ENCODE measurements at places on chromosomes 1 and 21.

- DNase-seq, result no peak
Observed at GRCh38 chr1:160405331-160405877, 5.0 kb downstream of the VANGL2 start.

- DNase-seq, result no peak
Observed at GRCh38 chr1:206491616-206492015, 15.7 kb upstream of the RASSF5 start.

DNA sequence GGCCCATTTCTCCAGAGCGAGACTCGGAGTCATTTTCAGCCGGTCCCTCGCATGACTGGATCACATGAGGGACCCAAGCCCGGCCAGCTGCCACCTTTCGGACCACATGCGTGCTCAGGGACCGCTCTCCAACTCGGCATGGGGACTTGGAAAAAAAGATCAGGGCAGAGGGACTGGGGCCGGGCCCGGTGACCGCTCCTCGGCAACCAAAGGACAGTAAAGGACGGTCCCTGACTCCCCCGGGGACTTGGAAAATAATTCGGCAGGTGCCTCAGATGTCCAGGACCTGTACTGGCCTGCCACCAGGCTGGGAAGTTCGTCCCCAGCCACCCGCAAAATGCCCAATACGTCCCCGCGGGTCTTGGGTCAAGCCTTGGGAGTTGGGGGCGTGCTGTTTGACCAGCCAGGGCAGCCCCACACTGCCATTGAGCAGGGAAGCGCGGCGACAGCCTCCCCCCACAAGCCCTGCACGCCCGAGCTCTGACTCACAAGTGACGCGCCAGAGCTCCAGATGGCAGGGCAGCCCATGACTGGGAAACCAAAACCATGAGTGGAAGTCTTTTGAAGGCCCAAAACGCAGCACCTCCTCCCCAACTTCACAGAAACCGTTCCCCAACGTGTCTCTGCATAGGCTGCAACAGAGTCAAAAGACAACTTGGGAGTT is 134.5 kb downstream of the LIPI start:
- DNase-seq, result no peak

DNA sequence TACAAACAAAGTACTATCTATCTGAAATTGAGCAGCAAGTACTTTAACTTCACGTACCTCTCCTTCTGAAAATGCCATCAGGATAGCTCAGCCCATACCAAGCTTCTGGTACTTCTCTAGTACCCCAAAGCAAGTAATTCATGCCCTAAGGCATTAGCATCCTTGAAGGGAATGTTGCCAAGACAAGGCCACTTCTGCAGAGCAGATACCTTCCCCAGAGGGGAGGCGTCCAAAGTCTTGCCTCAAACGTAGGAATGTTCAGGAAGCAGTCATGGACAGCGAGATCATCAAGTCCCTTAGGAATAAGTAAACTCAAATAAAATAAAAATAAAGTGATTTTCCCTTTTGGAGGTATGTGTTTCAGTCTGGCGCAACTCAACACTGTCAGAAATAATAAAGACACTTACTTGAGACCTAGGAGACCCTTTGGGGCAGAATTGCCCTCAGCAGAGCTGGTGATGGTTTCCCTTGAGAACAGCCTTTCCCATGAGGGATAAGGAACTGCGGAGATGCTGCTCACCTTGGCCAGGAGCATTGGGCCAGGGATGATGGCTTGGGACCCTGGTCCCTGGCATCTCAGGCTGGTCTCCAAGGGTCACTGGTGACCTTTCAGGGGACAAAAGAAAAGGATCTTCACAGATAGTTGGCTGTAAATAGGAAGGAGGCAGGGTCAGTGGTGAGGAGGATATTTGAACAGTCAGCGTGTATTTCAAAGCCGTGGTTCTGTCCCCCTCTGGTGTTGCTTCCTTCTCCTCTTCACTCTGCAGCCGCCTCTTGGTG is 522.9 kb downstream of the KIF26B start:
- DNase-seq, result no peak

- no peak for DNase-seq
Observed at GRCh38 chr1:17186216-17186909, 18.6 kb upstream of the PADI1 start.

DNA sequence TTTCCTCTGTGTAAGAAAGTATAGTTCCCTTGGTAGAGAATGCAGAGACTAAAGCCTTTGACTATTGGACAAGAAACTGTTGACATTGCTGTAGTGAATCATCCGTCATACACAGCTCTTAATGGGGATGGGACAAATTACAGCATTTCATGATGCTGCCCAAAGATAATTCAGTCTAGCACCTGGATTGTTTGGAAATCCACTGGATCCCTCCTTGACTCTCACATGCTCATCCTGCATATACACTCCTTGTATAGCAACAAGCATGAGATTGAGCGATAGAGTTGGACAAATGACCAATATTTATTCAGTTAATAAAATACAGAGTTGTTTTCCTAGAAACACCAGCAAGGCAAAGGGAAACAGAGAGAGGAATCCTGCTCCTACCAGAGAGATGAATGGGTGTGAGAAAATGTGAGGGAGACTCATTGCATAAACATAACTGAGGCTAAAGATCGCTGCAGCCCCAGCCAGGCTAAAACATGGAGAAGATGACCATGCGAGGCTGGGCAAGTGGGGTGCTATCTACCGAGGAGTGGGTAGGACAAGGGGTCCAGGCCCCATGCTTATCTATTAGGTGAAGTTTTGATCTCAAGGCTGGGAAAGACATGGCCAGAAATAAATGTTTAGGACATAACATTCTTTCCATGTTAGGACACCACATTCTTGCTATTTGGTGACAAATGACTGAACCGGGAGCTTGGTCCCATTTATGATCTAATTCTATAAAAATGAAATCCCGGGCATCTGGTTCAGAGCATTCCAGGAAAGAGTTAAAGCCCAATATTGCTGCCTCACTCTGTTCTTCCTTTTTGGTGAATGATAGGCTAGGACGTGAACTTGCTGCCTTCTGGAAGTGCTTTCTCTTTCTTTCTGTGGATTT is 153.2 kb downstream of the TGFB2 start:
- no peak for DNase-seq

- DNase-seq, result no peak
Observed at GRCh38 chr1:58620259-58620658, 43.2 kb upstream of the TACSTD2 start.

DNA sequence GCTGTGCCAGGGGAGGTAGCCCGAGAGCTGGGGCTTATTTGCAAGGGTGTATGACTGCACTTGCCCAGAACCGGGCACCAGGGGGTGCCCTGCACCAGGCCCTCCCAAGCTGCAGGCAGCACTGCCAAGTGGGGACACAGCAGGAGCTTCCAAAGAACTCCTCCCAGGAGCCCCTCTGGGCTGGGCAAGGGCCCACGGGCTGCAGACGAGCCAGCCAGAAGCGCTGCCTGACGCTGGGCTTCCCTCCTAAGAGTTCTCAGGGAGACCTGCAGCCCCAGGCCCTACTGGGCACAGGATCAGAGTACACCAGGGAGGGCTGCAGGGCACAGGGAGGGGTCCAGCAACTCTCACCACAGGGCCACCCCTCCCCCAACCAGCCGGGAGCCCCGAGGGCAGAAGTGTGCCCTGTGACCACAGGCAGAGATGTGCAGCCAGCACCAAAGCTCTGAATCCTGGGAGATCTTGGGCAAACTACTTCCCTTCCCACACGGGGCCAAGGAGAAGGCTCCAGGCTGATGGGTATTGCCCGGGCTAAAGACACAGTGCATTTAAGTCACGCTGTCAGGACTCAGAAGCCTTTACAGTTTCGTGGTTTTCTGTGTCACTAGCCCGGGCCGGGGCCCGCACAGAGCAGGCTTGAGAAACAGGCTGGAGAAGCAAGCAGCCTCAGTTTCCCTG is 63.4 kb downstream of the KCNAB2 start:
- no peak for DNase-seq

- DNase-seq, result no peak
Observed at GRCh38 chr1:25458541-25459298, 28.0 kb downstream of the MACO1 start.

GRCh38 chr1:113036639-113037321 is 36.2 kb upstream of the LRIG2 start:
- DNase-seq, result no peak

- DNase-seq, result no peak
Observed at GRCh38 chr1:63203641-63204040, 118.7 kb upstream of the FOXD3 start.

DNA sequence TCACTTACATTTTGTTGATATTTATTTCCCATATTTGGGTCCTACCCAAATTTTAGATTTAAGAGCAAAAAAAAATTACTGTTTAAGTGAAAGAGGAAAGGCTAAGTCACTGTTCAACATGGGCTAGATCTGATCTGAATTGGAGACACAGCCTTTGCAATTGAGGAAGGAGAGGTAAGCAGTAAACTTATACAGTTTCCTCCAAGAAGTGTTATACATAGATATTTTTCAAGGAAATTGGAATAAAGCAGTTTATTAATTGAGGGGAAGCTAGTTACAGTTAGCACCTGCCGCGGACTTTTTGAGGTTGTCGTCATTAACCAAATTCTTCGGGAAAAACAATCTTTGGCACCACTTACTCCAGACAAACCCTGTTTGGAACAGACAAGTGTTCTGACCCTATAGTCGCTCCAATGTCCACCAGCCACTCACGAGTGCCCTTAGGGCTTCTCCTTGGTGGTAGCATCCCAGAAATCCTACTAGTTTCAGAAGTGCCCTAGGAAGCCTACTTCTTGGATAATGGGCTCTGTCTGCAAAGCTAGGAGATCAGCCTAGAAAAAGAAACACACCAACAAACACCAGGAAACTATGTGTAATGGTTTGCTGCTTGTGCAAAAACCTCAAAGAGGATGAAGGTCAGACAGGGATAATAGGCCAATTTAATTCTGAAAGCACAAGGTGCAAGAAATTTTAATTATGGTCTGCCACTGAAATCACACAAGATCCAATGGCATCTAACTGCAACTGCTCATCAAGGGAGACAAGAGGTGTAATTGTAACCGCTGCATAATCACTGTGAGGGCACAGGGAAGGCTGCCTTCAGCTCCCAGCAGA is 2.5 kb downstream of the WLS start:
- DNase-seq, result no peak

All from esophagus squamous epithelium (tissue), 5 donors.